CD4-positive, alpha-beta T cell treated with Interleukin-4 for 1 hour (primary cell): ENCODE measurements at places on chromosomes 7 and 10.

DNA sequence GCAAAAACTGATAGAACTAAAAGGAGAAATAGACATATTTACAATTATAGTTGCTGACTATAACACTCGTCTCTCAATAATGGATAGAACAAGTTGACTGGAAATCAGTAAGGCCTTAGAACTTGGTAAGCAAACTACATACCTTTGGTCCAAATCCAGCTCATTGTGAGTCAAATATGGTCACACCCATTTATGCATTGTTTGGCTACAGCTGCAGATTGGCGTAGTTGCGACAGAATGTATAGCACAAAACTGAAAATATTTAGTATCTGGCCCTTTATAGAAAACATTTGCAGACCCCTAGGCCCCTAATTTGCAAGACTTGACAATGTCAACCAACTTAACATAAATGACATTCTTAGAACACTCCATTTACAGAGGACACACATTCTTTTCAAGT, 103.6 kb upstream of the EGR2 start:
- DNase-seq: no peak

DNA sequence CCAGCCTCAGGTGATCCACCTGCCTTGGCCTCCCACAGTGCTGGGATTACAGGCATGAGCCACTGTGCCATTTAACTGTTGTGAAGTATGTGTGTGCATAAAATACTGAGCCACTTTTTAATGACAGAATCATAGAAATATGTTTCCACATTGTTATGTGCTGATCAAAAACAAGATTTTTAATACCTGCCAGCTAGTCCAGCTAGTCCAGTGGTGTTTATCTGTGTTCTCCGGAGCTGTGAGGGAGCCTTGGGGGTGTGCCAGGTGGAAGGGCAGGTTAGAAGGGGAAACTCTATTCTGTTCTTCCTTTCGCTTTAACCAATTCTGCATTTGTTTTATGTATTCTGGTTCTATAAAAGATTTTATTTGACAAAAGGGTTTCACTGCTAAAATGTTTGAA, 7.0 kb downstream of the FAM221A start:
- DNase-seq: no peak

DNA sequence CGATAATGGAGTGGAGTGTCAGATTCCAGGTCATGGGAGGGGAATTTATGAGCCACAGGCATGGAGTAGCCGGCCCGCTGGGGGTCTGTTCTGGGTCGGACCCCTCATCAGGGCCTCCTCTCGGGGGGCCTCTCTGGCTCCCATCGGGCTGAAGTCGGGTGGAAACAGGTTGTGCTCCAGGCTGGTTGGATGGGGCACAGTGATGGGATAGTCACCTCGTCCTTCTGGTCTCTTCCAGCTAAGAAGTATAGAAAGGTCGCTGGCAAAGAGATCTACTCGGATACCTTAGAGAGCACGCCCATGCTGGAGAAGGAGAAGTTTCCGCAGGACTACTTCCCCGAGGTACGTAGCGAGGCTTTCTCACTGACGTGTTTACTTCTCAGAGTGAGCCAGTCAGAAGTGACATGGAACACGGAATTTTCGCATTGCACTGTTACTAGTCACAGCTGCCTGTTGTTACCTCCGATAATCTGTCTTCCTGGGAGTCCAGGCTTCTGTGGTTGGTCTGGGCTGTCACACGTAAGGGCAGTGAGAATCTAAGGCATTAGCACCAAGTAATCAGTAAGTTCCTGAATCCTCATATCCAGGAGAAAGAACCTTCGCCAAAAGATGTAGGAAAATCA, 88.3 kb downstream of the NKX6-2 start:
- DNase-seq: no peak

DNA sequence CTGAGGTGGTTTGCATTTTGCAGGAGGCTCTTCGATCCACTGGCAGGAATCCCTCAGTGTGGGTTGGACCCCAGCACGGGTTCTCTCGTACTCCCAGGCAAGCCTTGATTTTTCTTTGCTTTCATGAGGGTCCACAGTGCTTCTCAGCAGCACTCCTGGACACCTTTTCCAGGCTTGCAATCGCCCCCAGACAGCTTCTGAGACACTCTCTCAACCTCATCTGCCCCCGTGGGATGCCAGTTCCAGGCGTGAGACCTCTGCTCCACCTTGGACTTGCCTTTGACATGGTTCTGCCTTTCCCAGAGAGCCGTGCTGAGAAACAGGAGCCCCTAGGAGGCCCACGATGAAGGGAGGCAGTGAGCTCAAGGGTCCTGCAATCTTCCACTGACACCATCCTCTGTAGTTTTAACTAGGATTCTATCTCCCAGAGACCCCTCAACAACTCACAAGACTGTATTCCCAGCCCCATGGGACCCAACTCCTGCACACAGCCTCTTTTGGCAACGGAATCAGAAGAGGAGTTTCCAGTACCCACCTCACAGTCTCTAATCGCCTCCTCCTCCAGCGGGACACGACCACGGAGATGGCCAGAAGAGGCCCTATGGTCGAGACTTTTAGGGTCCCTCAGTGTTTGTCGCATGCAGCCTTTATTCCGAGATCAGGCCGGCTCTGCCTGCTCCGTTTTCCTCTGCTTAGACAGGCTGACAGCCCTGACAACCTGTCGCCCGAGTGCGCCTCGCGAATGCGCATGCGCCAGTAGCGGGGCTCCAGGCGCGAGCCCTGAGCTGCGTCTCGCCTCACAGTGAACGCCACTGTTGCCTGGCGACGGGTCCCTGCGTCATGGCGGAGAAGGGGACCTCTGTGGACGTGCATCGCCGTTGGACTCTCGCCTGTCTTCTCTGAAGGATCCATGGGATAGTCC, 26.0 kb upstream of the ZNF273 start:
- peak; percentile 76 for DNase-seq

DNA sequence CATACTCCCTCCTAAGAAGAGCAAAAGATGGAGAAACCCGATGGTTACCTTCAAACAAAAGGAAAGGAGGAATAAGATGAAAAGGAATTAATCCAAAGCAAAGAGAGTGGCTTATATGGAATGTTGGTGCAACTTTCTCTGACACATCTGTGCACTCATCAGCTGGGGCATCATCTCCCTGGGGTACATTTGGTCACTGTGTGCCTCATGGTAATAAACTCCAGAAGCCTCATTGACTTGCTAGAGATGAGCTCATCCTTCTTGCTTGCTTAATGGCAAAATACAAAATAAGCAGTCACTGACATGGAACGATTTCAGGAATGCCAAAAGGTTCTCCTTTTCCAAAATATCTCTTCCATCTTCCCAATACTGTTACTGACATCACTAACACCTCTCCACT, 22.5 kb downstream of the CAV1 start:
- no peak for DNase-seq

- no peak for DNase-seq
Measured at GRCh38 chr7:52507546-52508255, 527.7 kb upstream of the POM121L12 start.

DNA sequence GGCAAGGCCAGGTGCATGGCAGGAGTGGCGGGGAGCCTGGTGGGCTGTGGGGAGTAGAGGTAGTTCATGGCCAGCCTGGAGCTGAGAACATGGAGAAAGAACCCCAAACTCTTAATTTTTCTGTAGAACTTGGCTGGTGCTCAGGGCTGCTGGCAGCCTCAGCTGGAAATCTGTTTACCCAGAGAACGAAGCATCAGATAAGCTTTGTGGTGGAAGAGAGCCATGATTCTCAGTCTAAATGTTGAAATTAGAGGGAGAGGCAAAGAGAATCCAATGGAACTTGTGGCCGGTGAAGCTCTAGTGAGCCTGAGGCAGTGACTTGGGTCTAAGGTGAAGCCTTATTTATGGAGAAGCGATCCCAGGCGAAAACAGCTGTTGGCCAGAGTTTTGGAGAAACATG, 126.4 kb downstream of the CCDC3 start:
- no peak for DNase-seq

DNA sequence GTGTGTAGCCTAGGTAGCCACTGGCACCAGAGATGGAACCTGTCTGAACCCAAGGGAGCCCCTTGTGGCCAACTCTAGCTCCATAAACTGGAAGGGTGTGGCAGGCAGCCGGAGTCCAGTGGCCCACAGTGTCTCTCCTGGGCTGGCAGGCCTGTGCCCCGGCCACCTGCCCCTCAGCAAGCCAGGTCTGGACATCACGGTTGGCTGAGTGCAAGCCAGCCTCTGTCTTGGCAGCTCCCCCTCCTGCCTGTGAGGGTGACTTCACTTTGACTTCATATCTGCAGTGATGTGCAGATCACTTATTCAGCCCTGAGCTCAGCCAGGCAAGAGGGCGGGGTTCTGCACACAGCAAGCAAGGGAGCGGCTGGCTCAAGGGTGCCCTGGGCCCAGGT, 1.3 kb upstream of the RET start:
- DNase-seq: no peak

GRCh38 chr10:19652750-19653149, 163.5 kb upstream of the PLXDC2 start:
- DNase-seq: no peak

DNA sequence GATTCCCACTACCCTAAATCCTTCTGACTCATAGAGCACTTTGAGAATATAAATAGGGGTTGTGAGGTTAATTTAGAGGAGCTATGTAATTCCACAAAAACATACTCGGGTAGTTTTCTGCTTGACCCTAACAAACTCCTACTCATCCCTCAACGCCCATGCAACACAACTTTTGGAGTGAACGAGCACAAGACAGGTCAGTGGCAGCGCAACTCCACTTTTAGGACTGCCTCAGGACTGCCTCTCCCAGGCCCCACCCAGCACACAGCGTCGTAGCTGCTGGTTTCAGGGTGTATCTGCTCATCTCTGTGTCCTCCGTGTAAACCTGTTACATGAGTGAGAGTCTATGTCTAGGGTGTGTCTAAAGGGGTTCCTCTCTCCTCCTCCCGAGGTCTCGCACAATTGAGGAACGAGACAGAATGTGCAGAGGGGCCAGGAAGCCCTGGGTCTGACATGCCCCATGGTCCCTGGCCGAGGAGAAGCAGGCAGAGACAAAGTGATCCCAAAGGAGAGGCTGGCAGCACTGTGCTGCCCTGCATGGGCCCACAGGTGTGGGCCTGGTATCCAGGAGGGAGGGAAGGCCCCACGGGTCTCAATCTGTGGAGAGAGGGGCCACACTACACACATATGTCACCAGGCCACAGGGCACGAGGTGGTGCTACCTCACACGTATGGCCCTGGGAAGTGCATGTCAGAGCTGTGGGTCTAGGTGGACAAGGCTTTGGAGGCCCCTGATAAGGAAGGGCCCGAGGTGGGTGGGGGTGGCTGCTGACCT, 45.5 kb downstream of the CAMK2B start:
- no peak for DNase-seq

GRCh38 chr10:125231813-125232475, 71.6 kb upstream of the CTBP2 start:
- no peak for DNase-seq

GRCh38 chr10:63266391-63267316, 133.5 kb downstream of the NRBF2 start:
- no peak for DNase-seq

- DNase-seq: no peak
Measured at GRCh38 chr10:123042708-123043408, 34.1 kb downstream of the ACADSB start.

- DNase-seq: no peak
Measured at GRCh38 chr7:137172105-137172590, 171.4 kb downstream of the PTN start.
